ENCODE measurements at places on chromosomes 16 and 17. TPM values are rescaled to one million over a fixed set of nuclear protein-coding genes. Genes with fewer than 3 reads are reported as not detected.
A peak's percentile ranks its signal among the peaks of the same experiment; 100 is the strongest.

LGALS9B gene
- not detected for total RNA-seq

CDH11 gene
- total RNA-seq = 167 TPM

PRAC1 gene
- not detected for total RNA-seq

GNGT2 gene
- total RNA-seq = not detected

- H3K27me3 ChIP-seq = no peaks in the 10 kb centered on the region
- H3K4me3 ChIP-seq = no peak overlapping the region
- no peak overlapping the region for H3K27ac ChIP-seq
- no peak for DNase-seq
- H3K4me1 ChIP-seq = peaks cover 33% of the 10 kb centered on the region
Measured at GRCh38 chr16:54504372-54504771, 217.8 kb upstream of the IRX3 start.

GRCh38 chr16:70390774-70391173 lies 44.1 kb downstream of the DDX19A start:
- no peaks in the 10 kb centered on the region for H3K4me1 ChIP-seq
- no peak for DNase-seq
- no peak overlapping the region for H3K27ac ChIP-seq

DNA sequence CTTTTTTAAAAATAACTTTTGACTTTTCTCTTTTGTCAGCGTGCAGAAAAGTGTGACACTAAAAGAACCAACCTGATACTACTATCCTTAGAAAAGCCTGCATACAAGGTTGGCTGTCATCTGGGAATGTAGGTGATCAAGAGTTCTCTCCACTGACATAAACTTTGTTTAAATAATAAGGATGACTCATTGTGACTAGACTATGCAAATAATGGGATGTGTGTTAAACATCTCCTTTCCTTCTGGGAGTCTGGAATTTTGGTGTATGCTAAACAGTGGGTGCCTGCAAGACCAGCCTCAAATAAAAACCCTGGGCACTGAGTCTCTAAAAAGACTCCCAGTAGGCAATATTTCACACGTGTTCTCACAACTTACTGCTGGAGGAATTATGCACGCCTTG lies 373.4 kb downstream of the CNTNAP4 start:
- no peaks in the 10 kb centered on the region for H3K36me3 ChIP-seq
- H3K4me1 ChIP-seq = no peaks in the 10 kb centered on the region
- H3K27ac ChIP-seq = no peak overlapping the region
- no peak for DNase-seq
- H3K27me3 ChIP-seq = peaks cover 9% of the 10 kb centered on the region
- no peak overlapping the region for H3K4me3 ChIP-seq

DNA sequence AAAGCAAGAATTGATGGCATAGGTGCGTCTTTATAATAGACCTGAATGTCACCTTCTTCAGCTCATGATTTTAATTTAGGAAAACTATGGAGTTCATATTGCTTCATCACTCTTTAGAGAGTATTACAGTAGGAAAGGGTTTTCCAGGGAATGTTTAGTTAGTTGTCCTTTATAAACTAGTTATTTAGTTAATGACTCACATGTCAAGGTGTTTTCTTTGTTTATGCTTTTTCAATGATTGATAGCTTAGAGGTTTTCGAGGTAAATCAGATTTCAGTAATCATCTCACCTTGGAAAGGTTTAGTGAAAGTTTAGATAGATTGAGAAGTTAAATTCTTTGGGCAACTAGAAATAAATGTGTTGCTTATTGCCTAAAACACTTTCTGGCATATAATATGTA lies 9.8 kb downstream of the WSB1 start:
- no peaks in the 10 kb centered on the region for H3K4me1 ChIP-seq
- H3K27ac ChIP-seq = no peak overlapping the region
- H3K27me3 ChIP-seq = no peaks in the 10 kb centered on the region
- no peak overlapping the region for H3K4me3 ChIP-seq
- no peak for DNase-seq
- H3K36me3 ChIP-seq = peaks cover 41% of the 10 kb centered on the region

GRCh38 chr17:12977008-12977751 lies 40.6 kb downstream of the ELAC2 start:
- DNase-seq = peak; percentile 36
- H3K36me3 ChIP-seq = no peaks in the 10 kb centered on the region
- H3K27ac ChIP-seq = no peak overlapping the region
- H3K4me1 ChIP-seq = peaks cover 16% of the 10 kb centered on the region

GRCh38 chr16:56824804-56825203 lies 40.2 kb upstream of the SLC12A3 start:
- no peak overlapping the region for H3K27ac ChIP-seq
- no peak for DNase-seq
- no peaks in the 10 kb centered on the region for H3K36me3 ChIP-seq
- H3K27me3 ChIP-seq = no peaks in the 10 kb centered on the region
- H3K4me3 ChIP-seq = no peak overlapping the region
- H3K4me1 ChIP-seq = peaks cover 24% of the 10 kb centered on the region

Data from neural progenitor cell (in vitro differentiated cells).